Activated CD4-positive, alpha-beta T cell treated with anti-CD3 and anti-CD28 coated beads, Interleukin-2, amount 50 U/mL, for 4 hours (primary cell): ENCODE measurements at places on chromosomes 2 and 18.

GRCh38 chr2:206084870-206085741 lies 868 bp downstream of the INO80D start:
- DNase-seq: peak; percentile 21

DNA sequence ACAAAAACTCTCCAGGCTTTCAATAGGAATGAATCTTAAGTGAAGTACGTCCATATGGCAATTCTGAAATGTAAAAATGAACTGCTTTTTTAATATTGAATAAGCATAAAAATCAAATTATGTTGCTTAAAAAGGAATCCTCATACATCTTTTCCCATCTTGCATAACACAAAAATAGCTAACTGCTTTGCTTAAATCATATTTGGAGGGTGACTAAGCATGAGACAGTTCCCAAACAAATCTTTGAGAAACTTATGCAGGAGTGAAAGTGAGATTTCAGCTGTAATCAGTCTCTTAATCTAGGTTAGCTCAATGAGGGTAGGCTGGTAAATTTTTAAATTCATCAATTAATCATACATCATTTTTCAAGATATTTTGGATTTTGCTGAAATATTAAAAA lies 111.5 kb downstream of the MBD5 start:
- DNase-seq: no peak

GRCh38 chr2:226208726-226209125 lies 590.9 kb downstream of the IRS1 start:
- no peak for DNase-seq

DNA sequence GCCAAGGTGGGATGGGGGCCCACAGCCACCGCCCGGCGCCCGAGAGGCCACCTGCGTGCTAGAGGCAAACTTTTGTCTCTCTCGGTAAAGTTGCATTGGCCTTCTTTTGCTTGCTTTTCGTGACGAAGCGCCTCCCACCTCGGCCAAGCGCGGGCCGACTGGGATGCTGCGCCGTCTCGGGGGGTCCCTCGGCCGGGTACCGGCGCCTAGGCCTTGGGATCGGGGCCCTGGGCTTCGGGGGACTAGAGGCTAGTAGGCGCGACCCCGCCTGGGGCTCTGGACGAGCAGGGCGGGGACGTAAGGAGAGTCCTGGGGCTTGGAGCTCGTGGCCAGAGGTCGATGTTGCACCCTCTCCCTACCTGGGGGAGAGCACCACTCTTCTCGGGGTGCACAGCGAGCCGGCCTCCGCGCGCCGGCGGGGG lies 545 bp downstream of the GLI2 start:
- no peak for DNase-seq

DNA sequence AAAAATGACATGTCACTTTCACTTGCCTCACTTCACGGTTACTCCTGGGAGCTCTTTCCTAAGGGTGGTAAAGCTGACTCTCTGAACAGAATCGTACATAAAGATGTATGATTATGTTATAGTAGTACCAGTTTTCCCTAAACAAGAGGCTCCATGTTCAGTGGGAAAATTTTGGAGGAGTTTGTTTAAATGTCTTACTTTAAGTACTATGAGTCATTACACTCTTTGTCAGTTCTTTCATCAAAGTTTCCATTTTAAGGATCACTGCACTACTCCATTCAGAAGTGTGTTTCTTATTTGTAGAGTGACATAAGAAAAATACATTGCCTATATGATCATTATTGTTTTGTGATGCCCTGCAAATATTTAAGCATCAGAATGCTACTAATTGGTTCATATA lies 121.1 kb upstream of the FIGN start:
- no peak for DNase-seq

DNA sequence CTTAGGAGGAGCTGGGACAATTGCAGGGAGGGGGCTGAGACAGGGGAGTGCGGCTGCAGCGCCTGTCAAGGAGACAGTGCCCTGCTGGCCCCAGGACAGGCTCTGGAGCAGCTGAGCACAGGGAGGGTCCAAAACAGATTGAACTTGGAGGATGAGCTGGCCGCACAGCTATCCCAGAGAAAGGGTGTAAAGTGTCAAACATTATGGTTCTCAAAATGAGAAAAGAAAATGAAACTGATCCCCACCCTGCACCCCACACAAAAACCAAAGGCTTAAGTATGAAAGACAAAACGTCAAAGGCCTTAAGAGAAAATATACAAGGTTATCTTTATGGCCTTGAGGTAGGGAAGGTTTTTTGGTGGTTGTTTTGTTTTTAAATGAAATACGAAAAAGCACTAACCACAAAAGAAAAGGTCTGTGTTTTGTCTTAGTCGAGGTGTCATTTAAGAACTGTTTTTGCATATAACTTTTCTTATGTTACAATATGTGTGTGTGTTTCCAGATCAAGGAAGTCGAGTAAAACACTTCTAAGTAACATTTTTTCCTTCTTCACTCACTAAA lies 111.8 kb downstream of the HDAC4 start:
- no peak for DNase-seq

- no peak for DNase-seq
These were observed 195.1 kb upstream of the TWIST2 start for GRCh38 chr2:238652771-238653157.

DNA sequence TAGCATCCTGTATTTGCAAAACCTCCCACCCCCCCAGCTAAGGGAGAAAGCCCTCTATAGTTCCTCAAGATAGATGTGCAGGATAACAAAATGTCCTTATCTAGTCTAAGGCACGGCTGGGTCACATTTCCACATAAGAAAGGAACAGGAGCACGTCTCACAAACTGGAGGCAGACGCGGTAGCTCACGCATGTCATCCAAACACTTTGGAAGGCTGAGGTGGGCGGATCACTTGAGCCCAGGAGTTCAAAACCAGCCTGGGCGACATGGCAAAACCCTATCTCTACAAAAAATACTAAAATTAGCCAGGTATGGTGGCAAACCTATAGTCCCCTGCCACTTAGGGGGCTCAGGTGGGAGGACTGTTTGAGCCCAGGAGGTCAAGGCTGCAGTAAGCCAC lies 9.3 kb downstream of the SF3B1 start:
- no peak for DNase-seq

DNA sequence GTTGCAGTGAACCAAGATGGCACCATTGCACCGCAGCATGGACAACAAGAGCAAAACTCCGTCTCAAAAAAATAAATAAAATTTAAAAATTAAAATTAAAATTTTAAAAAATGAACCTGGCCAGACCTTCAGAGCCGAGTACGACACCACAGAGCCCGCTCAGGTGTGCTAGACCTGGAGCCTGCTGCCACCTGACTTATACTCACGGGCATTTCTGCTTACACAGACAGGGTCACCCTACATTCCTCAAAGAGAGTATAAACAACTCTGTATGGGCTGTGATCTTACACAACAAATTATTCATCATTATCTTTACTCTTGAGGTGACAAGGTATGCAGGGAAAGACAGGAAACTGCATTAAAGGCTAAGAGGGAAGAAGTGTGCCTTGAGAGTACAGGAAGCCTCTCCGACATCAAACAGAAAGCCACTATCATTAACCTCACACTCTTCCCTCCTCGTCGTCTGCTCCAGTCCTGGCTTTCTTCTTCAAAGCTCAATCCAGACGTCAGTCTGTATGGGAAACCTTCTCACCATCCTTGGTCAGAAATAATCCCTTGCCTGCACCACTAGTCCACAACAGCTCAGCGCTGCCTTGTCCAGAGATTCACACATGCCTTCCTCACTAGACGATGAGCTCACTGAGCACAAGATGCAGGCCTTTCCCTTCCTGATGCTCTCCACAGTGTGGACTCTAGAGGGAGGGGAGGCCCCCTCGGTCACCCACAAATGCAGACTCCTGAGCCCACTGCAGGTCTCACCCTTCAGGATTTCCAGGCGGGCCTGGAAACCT lies 56.2 kb downstream of the UXS1 start:
- no peak for DNase-seq

DNA sequence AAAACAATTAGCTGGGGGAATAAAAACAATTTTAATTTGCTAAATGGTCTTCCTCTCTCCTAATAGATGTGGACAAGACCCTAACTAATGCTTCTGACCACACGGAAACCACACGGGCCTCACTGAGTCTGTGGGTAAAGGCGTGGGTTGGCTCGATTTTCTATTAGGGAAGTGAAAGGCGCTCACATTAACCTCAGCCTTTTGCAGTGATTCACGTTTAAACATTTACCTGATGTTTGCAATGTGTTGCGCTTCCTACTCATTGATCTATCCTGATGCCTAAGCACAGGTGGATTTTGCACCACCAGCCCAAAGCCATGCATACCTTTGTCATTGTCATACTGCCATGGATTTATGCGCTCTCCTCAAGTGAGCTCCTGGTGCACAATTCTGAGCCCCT lies 35.6 kb upstream of the NRP2 start:
- no peak for DNase-seq

DNA sequence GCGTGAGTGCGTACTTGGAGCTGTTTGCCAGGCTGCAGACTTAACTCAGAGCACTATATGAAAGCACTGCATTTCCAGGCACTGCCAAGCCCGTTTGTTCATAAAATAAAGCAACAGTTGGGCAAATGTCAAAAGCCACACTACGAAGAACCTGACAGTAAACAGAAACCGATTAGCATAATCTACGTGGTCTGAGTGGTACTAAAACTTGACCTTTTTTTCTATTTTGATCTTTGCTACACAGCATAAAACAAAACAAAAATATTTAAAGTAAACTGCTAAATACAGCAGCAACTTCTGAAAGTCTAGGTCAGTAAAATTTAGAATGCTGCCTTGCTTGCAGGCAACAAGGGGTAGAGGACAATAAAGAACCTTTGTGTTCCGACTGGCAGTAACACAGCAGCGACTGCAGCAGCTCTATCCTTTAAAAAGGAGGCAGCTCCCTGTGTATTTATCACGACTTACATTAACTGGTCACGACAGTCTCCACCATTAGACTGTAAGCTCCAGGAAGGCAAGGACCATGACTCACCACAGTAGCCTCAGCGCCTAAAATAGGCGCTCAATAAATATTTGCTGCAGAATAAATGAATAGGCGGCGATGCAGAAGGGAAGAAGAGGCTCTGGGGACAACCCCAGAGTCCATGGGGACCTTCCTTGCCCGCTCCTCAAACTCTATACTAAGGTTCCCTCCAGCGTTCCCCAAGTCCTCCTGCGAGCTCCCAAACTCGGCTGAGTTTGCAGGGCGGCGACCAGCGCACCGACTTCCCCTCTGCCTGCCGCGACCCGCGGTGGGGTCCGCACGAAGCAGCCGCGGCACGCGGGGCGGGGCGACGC lies 902 bp downstream of the SS18 start:
- no peak for DNase-seq

DNA sequence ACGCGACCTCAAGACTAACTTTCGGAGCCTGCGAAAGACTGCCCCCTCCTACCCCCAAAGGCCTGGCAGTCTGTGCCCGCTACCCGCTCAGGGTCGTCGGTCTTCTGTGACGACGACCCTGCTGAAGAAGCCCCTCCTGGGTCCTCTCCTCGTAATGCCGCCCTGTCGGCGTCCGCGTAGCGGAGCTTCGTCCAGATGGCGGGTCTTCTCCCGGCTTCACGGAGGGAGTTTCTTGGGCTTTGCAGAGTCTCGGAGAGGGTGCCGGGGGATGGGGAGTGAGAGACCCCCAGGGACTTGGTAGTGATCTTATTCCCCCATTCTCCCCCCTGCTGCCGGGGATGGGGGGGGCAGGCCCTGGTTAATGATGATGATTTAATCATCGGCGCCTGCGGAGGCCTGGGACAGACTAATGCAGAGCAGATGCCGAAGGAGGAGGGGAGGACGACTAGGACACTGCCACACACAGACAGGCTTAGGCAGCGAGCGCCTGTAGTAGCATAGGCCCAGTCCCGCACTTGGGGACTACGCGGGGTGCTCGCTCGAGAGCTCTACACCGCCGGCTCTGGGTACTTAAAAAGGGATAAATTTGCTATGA lies 528 bp upstream of the PCGF1 start:
- DNase-seq: no peak

DNA sequence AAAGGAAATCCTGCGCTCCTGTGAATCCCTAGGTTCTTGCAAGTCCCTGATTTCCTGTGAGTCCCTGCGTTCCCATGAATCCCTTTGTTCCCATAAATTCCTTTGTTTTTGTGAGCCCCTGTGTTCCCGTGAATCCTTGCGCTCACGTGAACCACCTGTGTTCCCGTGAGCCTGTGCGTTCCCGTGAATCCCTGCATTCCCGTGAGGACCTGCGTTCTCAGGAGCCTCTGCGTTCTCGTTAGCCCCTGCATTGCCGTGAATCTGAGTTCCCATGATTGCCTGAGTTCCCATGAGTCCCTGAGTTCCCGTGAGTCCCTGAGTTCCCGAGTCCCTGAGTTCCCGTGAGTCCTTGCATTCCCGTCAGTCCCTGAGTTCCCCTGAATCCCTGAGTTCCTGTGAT lies 71.5 kb downstream of the SNTG2 start:
- no peak for DNase-seq

GRCh38 chr2:175234650-175235049 lies 53.1 kb upstream of the ATP5MC3 start:
- DNase-seq: no peak

DNA sequence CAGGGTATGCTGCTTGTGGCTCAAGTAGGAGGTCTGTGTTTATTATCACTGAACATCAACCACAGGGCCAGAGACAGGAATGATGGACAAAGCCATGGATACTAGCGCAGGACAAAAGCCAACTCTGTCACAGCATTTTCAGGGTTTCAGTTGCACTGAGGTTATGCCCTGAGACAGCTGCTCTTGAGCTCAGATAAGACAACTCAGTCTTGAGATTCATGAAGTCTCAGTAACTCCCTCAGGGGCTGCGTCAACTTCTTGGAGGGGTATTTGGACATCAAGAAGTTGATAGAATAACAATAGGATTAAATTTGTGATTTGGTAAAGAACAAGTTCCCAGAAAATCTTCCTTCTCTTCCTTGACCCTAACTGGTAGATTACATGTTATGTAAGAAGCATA lies 287.0 kb upstream of the SLC14A2 start:
- DNase-seq: no peak

- peak; percentile 68 for DNase-seq
These were observed 7.0 kb upstream of the EPG5 start for GRCh38 chr18:45974088-45974536.
